ENCODE measurements at places on chromosomes 4 and X.

- DNase-seq: no peak
Measured at GRCh38 chr4:185062606-185063005, 44.3 kb downstream of the HELT start.

DNA sequence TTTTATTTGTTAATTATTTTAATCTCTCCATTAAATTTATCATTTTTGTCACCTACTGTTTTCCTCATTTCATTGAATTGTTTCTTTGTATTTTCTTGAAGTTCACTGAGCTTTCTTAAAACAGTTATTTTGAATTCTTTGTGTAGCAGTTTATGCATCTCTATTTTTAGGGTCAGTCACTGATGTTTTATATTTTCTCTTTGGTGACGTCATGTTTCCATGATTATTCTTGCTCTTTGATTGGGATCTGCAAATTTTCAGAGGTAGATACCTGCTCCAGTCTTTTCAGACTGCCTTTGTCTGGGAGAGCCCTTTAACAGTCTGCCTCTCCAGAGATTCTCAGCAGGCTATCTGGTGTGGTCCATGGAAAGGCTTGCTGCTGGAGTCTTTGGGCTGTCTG is 25.6 kb upstream of the TRPC5 start:
- no peak for DNase-seq

- DNase-seq: no peak
Measured at GRCh38 chr4:146104541-146104940, 71.0 kb upstream of the LSM6 start.

GRCh38 chr4:11791797-11792196 is 363.1 kb upstream of the HS3ST1 start:
- no peak for DNase-seq

GRCh38 chr4:153750197-153750817 is 9.5 kb downstream of the RNF175 start:
- peak; percentile 78 for DNase-seq

GRCh38 chr4:79663141-79663540 is 255.1 kb upstream of the GK2 start:
- DNase-seq: no peak

GRCh38 chrX:32530802-32531403 is 680.4 kb downstream of the DMD start:
- DNase-seq: peak; percentile 69

GRCh38 chrX:1242891-1243402 is 25.7 kb upstream of the CSF2RA start:
- DNase-seq: no peak

- peak; percentile 74 for DNase-seq
Measured at GRCh38 chr4:103934178-103934789, 214.5 kb upstream of the TACR3 start.

GRCh38 chrX:118156254-118156952 is 39.8 kb upstream of the KLHL13 start:
- no peak for DNase-seq

DNA sequence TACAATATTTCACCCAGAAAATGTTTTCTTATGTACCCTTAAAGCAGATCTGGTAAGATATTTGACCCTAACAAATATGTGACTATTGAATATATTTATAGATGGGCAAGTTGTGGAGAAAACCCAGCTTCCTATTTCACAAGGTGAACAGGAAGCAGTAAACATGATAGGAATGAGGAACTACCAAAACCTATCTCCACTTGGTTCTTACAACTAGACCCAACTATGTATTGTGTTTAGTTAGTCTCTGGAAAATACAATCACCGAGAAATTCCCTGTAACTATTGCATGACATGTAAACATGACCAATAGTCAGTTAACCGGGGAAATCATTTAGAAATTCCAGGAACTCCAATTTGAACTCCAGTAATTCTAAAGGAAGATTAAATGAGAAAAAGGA is 8.4 kb upstream of the RXFP1 start:
- no peak for DNase-seq

DNA sequence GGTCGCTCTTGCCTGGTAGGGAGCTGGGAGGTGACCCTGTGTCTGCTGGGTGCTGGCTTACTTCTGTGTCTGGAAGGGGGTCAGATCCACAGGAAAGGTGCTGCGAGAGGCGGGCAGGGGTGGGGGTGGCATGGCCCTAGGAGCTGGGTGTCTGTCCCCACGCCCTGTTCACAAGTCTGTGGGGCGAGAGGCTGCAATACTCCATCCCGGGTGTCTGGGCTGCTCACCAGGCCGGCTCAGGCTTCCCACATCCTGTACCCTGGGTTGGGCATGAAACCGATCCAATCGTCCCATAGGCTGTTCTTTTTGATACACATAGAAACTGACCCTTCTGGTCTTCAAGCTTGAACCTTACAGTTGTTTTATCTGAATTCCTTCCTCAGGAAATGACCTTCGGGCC is 993 bp upstream of the CTAG2 start:
- DNase-seq: no peak

All from midbrain (tissue), 1 donor.